ENCODE measurements at places on chromosomes 12 and 14.

- peak; percentile 9 for DNase-seq
Observed at GRCh38 chr12:68746572-68747180, 700 bp downstream of the SLC35E3 start.

DNA sequence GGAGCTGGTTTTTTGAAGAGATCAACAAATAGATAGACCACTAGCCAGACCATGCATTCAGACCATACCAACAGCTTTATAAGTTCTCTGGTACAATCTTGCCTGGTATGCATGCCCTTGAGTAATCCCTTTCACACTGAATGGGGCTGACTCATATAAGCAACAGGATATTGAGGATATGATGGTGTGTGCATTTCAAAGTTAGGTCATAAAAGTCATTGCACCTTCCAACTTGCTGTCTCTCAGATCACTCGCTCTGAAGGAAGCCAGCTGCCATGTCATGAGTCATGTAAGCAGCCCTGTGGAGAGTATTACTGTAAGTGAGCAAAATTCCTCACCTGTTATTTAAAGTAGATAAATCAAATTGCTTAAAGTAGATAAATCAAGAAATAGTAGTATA is 45.0 kb upstream of the OR6J1 start:
- DNase-seq: no peak

- no peak for DNase-seq
Observed at GRCh38 chr14:75204116-75204515, 27.7 kb upstream of the TMED10 start.

GRCh38 chr12:112906712-112907414 is at the start of gene OAS1:
Gene OAS1 (plus strand): TSS chr12:112906962. CDS start chr12:112907040, 78 bp downstream.
- DNase-seq: no peak

DNA sequence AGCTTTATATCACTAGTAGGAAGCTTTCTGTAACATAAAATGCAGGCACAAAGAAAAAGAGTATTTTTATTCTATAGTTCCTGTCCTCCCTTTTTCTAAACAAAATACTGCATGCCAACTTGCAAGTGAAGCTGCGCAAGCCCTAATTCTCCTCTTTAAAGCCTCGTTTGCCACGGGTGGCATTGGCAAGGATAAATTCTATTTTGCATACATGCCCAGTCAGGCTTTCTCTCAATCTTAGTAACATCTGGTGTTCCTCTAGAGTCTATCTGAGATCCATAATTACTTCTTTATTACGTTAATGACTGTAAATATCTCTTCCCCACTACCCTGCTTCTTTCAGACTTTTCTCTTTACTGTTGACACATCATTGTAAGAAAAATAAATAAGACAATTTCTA is 97.1 kb upstream of the DAAM1 start:
- no peak for DNase-seq

DNA sequence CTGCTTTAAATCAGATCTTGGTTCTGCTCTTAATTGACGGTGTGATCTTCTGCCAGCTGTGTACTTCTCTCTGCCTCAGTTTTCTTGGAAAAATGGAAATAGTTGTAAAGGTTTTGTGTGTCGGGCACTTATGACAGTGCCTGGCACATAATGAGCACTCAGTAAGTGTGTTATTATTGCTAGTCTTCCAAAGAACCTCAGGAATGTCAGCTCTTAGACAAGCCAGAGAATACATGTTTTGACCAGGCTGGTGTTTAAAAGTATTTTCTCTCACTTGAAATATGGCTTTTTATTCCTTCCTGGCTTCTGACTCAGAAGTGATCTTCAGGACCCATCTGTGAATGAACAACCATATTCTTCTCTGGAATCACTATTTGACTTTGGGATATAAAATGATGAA is 304.1 kb downstream of the SNAPC1 start:
- no peak for DNase-seq

DNA sequence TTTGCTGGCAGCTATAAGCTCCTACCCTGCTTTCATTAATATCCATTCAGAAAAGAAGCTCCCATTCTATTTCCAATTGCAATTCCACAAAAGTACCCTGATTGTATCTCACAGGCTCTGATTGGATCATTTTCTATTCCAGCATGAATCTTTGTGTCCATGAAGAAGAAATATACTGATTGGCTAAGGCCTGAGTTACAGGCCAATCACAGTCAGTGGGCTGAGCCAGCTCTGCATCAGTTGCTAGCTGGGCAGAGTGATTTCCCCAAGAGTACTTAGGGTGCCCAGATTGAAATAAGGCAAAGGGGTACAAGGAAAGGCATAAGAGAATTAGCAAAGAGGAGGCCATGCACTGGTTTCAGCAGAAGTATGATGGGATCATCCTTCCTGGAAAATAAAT is 14.4 kb downstream of the ART4 start:
- no peak for DNase-seq

GRCh38 chr14:22981876-22982476 is 375 bp downstream of the AJUBA start:
- DNase-seq: no peak

GRCh38 chr12:101931498-101932326 is 54.3 kb downstream of the DRAM1 start:
- DNase-seq: no peak

GRCh38 chr12:49744363-49744885 is 3.1 kb downstream of the TMBIM6 start:
- no peak for DNase-seq

DNA sequence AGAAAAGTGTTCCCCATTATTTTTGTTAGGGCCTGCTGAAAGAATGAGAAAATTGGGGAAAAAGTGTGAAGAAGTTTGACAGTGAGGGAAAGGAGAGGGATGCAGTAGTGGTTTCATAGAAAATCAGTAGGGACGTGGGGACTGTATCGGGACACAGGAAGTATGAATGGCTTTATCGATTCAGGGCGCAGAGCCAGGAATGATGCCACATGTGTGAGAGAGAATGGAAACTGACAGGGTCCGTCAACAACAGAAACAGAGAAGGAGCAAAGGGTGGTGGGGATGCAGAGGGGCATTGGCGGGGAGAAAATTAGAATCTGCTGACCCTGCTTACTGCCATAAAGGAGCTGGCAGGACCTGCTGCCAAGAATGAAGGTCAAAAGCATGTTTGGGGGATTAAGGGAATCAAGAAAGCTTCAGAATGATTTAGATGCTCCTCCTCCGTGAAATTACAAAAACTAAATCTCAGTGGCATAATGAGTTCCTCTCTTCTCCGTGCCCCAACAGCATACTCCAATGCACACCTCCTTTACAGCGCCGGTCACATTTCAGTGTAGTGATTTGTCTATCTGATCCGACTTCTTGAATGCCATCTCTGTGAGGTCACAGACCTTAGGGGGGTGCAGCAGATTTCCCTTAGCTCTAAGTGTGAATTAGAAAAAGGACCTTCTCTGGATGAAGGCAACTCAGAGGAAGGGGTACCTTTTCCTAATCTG is 92.6 kb downstream of the EMP1 start:
- no peak for DNase-seq

GRCh38 chr14:24924544-24924943 is 125.4 kb downstream of the STXBP6 start:
- no peak for DNase-seq

- no peak for DNase-seq
Observed at GRCh38 chr14:90785471-90785870, 30.8 kb downstream of the TTC7B start.

DNA sequence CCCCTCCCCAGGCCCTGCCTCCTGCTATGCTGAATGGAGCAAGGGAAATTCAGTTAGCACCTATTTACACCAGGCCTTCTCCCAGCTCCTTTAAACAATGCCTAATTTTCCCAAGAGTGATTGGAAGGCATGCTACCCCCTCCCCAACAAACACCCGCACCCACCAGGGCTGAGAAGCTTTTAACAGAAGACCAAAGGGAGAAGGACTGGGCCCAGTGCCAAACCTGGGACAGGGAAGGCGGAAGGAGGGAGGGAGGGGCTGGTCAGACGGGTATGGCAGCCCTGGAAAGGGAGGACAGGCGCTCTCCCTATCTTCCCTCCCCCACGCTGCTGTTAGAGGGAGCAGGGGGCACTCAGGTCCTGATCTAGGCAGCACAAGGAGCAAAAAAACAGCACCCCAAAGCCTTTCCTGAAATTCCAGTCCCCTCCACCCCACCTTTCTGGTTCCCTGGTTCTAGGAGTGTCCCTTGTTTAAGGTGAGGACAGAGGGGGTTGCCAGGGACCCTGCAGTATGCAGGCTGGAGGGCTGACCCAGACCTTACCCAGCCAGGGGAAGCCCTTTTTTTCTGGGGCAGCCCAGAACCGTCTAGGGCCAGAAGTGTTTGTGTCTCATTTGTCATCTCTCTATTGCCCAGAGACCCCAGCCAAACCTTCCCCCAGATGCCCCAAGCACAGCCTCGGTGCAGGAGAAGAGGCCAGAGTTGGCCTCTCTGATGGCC is 2.4 kb upstream of the KRT8 start:
- no peak for DNase-seq

GRCh38 chr12:99253068-99253467 is 394.5 kb upstream of the GARIN6 start:
- no peak for DNase-seq

DNA sequence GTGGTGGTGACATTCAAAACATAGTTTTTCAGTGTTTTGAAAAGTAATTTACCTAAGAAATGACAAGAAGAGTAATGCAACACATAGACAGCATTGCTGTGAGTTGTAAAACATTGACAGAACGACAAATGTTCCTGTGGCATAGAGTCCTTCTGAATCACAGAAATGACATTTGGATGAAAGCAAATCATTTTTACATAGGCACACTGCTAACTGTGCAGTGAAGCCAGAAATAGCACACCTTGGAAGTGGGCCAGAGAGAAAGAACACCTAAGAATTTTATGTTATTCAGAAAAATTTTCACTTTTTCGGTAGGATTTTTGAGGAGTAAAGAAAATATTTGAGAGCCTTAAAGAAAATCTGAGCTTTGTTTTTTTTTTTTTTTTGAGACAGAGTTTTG is 100.6 kb downstream of the ANO4 start:
- DNase-seq: no peak

DNA sequence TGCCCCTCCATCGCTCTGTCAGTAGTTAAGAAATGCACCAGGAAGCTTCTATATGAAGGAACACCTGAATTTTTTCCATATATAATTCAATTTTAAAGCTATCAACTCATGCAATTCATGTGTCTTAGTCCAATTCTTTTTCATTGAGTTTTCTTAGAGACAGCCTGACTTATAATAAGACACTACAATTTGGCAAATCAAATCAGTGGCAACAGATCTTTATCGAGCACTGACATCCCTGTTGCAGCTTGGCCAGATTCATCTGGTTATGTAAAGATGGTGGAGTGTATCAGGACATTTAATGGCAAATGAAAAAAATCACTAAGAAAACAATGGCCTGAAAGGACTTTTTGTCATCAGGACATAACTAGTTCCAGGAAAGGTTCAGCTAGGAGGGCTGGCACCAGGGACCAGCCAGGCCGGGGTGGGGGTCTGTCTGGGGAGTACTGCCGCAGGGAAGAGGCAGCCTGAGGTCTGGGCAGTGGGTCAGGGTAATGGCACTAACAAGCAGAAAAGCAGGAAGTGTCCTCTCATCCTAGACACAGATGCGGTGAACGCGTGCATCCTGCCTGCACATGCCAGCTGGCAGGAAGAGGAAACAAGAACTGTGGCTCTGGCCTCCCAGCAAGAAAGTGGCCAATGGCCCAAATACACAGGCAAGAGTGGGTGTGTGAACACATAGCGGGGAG is 100.5 kb upstream of the LMNTD1 start:
- no peak for DNase-seq

GRCh38 chr12:53094394-53094787 is 3.1 kb upstream of the IGFBP6 start:
- no peak for DNase-seq

DNA sequence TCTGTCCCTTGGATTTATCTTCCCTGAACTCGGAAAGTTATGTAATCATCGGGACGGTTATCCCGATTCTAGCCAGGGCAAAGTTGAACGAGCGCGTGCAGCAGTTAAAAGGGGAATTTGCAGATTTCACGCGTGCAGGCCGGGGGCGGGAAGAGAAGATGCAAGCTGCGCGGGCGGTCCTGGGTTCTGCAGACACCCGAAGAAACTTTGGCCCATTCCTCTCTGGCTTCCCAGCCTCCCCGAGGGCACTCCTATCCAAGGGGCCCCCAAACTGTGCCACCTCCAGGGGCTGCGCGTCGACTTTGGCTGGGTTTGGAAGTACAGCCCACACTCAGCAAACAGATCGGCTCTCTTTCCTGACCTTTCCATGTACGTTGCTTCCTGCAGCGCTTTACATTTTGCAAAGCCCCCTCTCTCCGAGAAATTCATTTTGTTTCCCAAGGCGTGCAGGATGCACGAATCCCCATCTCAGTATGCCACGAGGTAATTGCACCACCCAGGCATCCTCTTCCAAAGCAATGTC is 941 bp upstream of the PPP1CC start:
- DNase-seq: no peak

GRCh38 chr12:7970475-7971252 is 34.7 kb upstream of the SLC2A3 start:
- DNase-seq: peak; percentile 87

DNA sequence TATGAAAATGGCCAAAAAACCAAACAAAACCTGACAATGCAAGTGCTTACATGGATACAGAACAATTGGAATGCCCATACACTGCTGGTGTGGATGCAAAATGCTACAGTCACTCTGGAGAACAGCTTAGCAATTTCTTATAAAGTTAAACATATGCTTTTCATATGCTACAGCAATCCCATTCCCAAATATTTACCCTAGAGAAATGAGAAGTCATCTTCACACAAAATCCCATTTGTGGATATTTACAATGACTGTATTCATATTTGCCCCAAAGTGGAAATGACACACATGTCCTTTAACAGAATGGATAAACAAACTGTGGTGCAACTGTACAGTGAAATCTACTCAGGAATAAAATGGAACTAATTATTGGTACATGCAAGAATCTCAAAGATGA is 20.4 kb downstream of the SAV1 start:
- DNase-seq: no peak

GRCh38 chr14:103372552-103373304 is 12.5 kb upstream of the MARK3 start:
- DNase-seq: no peak

GRCh38 chr12:98646294-98647090 is 1.4 kb downstream of the APAF1 start:
- no peak for DNase-seq

DNA sequence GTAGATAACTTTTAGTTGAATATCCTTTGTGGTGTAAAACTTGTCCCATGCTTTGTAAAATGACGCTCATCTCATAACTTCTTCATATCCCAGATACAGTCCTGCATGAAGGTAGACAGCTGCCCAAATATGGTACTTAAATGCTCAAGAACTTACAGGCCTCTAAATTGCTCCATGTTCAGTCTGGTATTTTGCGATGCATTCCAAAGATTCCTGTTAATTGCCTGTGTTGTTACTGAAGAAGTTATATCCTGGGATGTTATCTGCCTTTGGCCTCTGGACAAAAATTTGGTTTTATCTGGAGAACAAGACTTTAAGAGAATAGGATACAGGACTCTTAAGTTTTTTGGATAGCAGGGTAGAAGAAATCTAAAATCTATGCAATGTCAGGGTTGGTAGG is 473.0 kb downstream of the PCNX1 start:
- DNase-seq: no peak

GRCh38 chr12:1574865-1575259 is 19.5 kb downstream of the FBXL14 start:
- DNase-seq: no peak

- no peak for DNase-seq
Observed at GRCh38 chr12:53603804-53604203, 22.4 kb downstream of the ATF7 start.
